ENCODE measurements at places on chromosomes 11 and 22.

DNA sequence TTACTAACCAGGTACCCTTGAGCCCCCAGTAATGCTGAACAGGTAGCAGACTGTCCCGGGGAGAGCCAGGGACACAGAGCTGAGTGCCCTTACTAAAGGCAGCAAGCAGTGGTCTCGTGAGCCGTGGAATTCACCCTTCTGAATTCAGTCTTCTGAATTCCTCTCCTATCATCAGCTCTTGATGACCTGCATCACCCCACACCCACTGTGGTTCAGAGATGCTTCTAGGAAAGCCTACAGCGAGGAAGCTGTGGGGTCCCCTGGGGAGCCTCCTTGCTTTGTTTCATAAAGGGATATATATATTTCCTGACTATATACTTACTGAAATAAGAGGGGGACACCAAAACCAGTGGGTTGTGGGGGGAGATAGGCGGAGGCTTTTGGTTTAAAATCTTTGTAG, 2.6 kb downstream of the SPATA19 start:
- no peak for DNase-seq

DNA sequence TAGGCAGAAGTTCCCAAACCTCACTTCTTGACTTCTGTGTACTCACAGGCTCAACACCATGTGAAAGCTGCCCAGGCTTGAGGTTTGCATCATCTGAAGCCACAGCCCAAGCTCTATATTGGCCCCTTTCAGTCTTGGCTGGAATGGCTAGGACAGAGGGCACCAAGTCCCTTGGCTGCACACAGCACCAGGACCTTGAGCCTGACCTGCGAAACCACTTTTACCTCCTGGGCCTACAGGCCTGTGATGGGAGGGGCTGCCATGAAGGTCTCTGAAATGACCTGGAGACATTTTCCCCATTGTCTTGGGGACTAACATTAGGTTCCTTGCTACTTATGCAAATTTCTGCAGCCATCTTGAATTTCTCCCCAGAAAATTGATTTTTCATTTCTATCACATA, 288.3 kb upstream of the ZC3H12C start:
- no peak for DNase-seq

DNA sequence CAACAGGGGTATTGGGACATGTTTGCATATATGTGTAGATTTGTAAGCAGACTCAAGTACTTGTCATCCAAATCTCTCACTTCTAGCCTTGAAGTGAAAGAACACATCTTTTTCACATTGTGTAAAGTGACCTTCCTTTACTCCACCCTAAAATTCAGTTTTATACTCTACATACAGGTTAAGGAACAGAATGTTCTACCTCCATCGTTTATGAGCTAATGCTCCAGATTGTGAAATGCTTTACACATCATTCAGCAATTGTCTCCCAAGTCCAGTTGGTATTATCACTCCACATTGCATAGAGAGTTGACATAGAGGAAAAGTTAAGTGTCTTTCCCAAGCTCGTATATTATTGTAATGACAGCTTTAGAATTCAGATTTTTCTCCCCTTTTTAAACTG, 46.1 kb upstream of the BLID start:
- DNase-seq: no peak

- DNase-seq: no peak
Observed at GRCh38 chr11:44868021-44868420, 82.7 kb downstream of the TP53I11 start.

DNA sequence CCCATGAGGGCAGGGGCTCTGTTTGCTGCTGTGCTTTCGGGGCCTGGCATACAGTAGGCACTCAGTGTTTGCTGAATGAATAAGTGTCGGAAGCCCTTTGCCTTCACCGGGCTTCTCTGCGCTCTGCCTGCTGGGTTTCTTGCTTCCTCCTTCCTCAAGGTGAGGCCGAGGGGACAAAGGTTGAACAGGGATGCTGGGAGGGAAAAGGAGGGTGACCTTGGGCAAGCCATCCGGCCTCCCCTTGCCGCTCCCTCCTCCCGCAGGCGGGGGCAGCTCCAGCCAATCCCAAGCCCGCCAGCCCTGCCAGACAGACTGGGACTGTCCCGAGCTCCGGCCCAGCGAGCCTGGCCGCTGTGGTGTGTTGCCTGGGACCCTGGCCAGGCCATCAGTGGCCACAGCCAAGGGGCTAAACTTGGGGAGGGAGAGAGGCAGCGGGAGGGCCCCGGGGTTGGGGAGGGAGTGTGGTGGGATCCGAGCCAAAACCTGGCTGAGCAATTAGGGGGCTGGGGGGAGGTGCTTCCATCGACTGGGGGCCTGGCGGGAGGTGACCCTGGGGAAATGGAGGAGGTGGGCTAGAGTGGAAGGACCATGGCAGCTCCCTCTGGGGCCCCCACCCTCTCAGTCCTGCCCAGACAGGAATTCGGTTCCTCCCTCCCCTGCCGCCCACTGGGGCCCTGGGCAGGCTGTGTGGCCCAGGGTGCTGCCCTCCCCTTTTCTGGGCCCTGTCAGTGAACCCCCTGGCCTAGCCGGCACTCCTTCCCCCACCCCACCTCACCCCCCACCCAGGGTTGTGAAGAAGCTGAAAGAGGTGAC, 3.4 kb upstream of the RCOR2 start:
- DNase-seq: no peak

GRCh38 chr22:44963832-44964721, 45.7 kb downstream of the PHF21B start:
- no peak for DNase-seq

DNA sequence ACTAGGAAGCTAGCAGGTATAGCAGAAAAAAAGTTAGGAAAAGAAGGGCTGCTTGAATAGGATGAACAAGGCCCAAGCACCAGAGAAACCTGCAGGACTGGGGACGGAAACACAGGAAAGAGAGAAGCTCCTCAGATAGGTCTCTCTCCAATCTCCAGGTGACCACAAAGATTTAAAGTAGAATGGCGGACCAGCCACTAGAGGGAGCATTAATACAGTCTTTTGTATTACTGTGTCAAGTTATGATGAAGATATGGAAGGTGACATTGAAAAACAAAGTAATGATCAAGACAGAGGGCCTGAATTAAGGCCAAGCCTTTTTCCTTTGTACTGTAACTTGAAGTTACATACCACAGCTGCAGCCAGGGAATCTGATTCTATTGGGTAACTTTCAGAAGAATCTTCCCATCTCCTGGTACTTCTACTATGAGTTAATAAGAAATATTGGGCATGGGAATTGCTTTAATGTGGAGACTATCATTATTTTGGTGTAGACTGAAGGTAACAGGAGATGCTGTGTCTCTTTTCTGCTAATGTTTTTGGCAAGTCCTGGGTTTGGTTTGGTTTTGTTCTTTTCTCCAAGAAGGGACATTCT, 33.8 kb downstream of the OR2AG2 start:
- peak; percentile 34 for DNase-seq

GRCh38 chr11:126304457-126305075, 706 bp downstream of the DCPS start:
- DNase-seq: no peak

DNA sequence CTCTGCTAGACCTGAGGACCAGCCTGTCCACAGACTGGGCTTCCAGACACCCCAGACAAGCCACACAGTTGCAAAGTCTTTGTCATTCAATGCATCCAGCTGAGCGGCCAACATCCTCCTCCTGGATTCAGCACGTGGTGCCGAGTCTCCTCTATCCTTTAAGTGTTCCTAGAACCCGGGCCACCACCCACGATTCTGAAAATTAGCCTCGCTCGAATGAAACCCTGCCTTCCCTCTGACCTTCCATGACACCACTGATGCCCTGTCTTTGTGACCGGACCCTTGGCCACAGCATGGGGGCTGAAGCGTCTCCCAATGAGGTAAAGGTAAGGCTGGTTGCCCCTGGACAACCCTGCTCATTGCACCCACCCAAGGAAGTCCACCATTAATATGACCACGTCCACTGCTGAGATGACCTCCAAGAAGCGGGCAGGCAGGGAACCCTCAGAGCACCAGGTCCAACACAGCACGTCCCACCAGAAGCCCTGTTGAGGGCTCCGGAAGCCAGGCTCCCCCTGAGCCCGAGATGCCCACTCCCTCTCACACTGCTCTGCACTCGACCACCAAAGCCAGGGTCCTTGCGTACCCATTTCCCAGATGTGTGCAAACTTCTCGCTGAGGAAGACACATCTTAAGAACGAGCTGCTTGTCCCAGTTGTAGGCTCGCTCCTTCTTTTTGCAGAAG, 279.0 kb downstream of the CTTN start:
- no peak for DNase-seq

- DNase-seq: no peak
Observed at GRCh38 chr22:42306010-42306409, 35.6 kb upstream of the TCF20 start.

DNA sequence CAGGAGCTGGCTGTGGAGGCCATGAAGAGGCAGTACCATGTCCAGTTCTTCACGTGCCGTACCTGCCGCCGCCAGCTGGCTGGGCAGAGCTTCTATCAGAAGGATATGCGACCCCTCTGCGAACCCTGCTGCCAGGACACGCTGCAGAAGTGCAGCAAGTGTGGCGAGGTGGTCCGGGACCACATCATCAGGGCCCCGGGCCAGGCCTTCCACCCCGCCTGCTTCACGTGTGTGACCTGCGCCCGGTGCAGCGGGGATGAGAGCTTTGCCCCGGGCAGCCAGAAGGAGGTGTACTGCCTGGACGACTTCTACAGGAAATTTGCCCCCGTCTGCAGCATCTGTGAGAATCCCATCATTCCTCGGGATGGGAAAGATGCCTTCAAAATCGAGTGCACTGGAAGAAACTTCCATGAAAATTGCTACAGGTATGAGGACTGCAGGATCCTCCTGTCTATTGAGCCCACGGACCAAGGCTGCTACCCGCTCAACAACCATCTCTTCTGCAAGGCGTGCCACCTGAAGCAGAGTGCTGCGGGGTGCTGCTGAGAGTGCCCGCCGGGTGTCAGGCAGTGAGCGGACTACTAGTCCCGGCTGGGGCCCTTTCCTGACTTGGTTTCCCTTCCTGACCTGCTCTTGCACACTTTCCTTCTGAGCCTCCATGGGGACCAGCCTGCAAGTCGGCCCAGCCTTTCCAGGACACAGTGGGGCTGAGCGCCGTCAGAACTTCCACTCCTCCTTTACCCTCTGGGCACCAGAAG, 22.0 kb upstream of the PHF21A start:
- DNase-seq: no peak

- no peak for DNase-seq
Observed at GRCh38 chr22:46792061-46792796, 29.8 kb downstream of the TBC1D22A start.

DNA sequence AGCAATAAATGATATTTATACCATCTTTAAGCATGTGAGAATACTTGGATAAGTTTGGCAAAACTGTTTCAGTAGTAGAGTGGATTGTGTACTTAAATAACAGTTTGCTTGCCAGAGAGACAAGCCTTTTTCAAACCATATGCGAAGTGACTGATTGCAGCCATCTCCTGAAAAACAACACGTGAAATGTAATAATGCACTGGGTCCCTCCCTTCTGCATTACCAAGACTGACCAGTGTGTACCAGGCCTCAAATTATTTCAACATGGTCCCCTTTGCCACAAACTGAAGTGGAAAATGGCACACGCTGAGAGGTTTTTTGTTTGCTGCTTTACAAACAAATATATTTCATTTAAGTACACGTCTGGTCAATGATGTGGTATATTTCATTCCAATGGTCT, 337.4 kb downstream of the SOX6 start:
- no peak for DNase-seq

DNA sequence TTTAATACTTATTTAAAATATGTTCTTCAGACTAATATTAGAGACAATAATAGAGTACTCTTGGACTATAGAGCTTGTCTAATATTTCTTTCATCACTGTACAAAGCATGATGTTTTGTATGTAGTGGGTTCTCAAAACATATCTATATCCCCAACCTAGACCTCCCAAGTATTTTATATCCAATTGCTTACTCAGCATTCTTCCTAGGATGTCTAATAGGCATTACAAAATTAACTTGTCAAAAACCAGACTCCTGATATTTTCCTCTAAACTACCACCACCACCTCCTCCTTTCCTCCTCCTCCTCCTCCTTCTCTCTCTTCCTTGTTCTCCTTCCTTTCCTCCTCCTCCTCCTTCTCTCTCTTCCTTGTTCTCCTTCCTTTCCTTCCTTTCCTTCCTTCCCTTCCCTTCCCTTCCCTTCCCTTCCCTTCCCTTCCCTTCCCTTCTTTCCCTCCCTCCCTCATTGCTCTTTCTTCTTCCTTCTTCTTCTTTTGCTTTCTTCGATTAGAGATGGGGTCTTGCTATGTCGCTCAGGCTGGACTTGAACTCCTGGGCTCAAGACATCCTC, 21.3 kb downstream of the BCO2 start:
- DNase-seq: no peak

DNA sequence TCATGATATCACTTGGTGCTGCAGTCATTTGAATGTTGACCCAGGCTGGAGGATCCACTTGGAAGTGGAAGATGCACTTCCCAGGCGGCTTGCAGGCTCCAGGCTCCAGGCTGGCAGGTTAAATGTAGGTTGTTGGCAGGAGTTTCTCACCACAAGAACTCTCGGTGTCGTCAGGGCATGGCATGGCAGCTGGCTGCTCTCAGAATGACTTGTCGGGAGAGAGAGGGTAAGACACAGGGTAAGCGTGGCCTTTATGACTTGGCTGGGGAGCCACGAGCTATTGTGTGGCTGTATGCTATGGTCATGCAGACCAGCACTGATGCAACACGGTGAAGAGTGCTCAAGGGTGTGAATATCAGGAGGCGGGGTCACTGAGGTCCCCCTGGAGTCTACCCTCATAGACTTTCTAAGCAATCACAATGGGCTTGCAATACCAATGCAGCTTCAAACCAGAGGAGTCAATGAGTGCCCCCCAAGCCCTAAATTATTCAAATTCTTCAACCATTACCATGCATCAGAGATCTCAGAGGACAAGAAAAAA, 1027.7 kb downstream of the OPCML start:
- no peak for DNase-seq

DNA sequence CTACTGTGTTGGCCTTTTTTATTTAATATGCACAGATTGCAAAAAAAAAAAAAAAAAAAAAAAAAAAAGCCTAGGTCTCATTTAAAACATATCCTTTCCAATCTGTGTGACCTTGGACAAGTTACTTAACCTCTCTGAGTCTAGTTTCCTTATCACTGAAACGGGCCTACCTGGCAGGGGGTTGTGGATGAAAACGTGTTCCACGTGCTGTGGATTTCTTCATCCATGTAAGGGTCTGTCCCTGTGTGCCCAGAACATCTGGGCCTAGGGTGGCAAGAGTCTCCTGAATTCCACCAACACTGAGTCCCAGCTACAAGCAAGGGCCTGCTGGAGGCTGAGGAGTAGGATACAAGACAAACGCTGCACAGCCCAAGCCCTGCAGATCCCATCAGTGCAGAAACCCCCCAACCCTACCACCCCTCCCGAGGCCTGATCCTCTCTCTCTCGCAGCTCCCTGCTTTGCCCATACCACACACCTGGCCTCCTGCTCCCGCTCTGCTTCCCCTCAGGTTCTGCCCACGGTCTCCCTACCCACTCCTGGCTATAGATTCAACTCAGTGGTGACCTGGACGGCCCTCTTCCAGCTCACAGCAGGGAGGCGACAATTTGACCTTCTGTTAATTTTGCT, 4.7 kb upstream of the GNAZ start:
- DNase-seq: no peak

- DNase-seq: peak; percentile 70
Observed at GRCh38 chr11:102452461-102453301, at the start of gene TMEM123. Gene TMEM123, minus strand, starts transcription at chr11:102452765. Its CDS starts 142 bp downstream, at chr11:102452623.
